ENCODE measurements at places on chromosomes 7 and 10.

DNA sequence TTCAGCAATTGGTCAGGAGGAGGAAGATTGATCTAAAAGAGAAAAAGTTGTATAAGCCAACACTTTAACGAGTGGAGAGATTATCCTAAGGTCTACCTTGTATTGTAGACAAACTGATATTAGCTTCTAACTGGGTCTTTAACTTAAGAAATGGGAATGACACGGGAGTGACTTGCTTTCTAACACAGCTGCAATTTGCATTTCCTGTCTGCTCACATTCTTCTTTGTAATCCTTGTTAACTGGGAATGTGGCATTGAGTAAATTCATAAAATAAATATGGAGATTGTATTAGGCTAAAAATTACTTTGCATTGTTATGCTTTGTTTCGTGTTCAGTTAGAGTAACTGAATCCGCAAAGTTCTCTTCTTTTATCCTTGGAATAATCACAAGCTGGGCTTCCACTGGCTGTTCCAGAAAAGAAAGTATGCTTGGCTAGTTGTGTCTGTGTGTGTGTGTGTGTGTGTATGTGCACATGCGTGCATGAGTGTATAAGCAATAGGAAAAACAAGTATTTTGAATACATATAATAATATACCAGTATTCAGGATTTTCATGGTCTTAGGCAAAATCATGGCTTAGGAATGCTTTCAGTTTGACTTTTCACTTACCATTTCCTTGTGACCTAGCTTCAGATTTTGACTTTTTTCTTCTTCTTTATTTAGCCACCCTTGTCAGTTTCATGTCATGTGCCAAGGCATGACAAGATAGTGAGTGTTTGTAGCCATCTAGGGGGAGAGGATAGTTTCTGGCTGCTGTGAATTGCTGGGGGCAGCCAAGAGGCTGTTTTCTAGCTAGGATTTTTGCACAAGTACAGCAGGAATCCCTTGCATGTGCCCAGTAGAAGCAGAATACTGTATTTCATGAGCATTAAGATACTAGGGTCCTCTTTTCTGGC lies 54.5 kb upstream of the FZD8 start:
- no peak for DNase-seq

DNA sequence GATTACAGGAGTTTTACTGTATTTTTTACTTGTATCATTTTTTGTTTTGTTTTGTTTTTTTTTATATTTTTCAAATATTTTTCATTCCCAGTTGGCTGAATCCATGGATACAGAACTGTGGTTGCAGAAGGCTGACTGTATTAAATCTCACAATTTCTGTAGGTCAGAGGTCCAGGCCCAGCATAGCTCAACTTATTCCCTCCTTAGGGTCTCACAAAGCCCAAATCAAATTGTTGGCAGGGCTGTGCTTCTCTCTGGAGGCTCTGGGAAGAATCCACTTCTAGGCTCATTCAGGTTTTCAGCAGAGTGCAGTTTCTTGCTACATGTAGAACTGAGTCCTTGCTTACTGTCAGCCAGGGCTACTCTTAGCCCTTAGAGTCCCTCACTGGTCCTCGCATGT lies 22.6 kb downstream of the TSPAN14 start:
- no peak for DNase-seq

DNA sequence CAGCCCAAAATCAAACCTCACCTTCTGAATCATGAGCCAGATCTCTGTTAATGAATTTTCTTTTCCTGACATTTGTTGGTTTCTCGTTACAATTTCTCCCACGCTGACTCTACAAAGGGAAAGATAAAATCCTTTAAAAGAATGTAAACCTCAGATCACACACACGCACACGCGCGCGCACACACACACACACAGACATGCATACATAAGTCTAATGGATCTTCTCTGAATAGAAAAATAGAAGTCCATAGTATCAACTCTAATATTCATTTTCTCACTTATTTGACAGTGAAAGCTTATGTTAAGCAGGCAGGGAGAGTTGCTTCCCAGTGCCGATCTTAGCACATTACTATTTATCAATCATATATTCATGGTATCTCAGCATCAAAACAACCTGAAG lies 1.4 kb downstream of the ETV1 start:
- DNase-seq, result no peak

GRCh38 chr10:69362471-69362954 lies 54.2 kb downstream of the TACR2 start:
- DNase-seq, result peak; percentile 61

- no peak for DNase-seq
These were observed 7.9 kb upstream of the EMX2 start for GRCh38 chr10:117534321-117535297.

DNA sequence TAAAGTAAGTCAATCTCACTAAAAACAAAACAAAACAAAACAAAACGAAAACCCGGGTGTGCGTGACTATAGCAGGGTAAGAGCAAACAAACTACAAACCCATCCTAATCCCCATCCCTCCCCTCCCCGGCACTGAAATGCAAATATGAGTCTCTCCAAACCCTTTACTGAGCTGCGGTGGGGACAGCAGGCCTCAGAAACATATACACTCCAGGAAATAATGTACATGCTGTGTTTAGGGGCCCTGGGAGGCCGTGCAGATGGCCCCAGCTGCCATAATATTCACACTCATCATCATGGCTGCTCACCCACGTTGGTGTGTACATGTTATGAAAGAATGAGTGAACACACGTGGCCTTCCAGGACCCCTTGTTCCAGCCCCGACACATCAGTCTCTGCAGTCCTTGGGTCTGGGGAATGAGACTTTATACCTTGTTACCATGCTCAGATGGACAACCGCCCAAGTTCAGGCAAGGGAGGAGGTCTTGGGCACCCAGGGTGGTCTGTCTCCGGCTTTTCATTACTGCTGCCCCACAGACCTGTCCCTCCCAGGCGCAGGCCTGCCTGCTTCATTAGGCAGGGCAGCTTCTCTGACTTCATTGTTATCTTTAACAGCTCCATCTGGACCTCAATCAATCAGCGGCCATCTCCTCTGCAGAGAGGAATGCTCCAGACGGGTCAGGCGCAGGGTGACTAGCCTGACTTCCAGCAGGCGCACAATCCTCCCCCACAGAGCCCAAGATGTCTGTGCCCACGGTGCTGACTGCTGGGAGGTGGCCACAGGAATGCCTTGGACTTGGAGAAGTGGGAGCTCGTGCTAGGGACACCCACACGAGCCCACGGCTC lies 20.6 kb downstream of the HSPA12A start:
- peak; percentile 58 for DNase-seq

GRCh38 chr10:43957267-43958070 lies 308.8 kb upstream of the ZNF32 start:
- no peak for DNase-seq

DNA sequence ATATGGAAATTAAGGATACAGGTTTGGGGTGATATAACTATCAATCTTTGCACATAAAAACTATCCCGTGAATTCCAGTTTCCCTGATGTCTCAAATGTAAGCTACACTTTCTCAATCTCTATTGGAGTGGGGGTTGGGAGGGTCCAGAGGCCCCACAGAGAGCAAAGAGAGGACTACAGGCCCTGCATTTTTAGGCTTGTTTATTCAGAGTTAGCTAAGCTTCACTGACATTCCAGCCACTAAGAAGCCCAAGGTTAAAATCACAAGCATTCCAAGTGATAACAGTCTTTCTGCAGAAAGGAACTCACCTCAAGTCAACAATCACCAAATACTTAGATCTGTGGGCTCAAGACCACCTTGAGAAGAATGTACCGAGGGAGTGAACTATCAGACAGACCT lies 31.6 kb upstream of the LAMB1 start:
- DNase-seq, result peak; percentile 13

DNA sequence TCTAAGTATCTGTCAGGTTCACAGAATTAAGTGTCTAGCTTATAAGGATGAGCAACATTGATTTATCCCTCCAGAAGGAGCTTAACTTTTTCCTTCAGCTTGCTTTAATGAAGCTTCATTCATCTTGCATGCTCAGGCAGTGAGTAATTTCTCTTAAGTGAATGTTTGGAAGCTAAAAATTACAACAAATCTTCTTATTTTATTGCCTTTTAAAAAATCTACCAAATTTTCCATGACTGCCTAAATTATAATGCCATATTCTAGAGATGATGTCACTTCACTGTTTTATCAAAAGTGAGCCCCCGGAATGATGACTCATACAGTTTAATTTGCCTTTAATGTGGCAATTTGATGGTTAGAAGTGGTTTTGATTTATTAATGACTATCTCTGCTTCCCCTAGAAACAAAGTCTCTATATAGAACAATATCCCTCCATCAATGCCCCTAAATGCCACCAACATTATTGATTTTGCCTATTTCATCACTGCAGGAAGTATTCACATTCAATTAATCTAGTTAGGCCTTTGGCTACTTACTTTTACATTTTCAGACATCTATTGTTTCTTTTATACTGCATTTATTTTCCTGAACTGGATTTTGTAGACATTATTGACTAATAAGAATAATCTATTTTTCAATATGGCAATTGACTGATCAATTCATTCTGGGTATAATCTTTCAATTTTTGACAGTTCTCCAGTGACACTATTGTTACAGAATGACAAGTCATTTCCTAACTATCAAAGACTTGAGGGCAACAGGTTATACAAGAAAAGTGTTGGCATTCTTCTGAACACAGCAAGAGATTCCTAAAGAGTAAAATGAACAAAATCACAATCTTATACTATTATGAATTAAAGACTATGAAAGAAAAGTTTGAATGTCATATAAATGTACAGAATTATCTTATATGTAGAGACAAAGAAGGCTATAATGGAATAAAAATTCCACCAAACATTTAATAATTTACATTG lies 139.3 kb upstream of the ODAD2 start:
- DNase-seq, result peak; percentile 61

DNA sequence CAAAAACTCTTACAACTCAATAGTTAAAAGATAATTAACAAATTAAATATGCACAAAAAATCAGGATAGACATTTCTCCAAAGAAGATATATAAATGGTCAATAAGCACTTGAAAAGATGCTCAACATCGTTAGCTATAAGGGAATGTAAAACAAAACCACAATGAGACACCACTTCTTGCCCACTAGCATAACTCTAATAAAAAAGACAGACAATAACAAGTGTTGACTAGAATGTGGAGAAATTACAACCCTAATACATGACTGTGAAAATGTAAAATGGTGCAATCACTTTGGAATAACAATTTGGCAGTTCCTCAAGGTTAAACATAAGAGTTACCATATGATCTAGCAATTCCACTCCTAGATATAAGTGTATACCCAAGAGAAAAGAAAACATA lies 74.3 kb upstream of the PCGF5 start:
- no peak for DNase-seq

- DNase-seq, result peak; percentile 8
These were observed 95.3 kb upstream of the CARD11 start for GRCh38 chr7:3138997-3139396.

DNA sequence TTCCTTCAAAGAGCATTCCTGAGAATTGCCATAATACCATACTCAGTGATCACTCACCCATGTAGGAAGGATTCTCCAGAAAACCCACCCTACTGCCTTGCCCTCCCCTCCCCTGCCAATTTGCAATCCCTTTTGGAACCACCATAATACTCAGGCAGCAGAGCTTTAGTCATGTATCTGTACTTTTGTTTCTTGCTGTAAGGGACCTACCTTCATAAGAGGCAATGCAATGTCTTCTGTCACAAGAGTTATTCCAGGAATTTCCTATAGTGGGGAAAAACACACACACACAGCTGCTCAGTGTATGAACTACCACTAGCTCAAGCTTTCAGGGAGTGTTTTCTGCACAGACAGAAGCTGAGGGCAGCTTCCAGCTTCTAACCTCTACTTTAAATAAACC lies 67.0 kb downstream of the GSAP start:
- DNase-seq, result peak; percentile 17

DNA sequence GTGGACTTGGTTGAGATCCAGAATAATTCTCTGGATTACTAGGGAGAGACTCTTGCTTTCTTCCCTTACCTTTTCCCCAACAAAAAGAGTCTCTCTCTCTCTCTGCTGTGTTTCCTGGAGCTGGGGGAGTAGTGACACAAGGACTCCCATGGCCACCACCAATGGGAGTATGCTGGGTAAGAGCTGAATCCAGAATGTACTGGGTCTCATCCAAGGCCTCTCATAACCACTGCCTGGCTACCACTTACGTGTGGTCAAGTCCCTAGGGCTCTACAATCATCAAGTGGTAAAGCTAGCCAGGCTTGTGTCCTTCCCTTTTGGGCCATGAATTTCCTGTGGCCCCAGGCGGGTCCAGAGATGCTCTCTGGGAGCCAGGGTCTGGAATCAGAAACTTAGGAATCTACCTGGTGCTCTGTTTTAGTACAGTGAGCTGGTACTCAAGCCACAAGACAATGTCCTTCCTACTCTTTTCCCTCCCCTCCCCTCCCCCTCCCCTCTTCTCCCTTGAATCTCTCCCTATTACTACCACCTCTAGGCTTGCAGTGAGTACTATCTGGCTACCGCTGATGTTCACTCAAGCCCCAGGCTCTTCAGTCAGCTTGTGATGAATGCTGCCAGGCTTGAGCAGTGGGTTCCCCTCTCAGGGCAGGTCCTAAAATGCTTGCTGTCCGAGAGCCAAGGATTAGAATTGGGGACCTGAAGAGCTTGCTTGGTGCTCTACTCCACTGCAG lies 196.6 kb downstream of the BBS9 start:
- DNase-seq, result no peak

- no peak for DNase-seq
These were observed 222.6 kb downstream of the HTR7 start for GRCh38 chr10:90635111-90635765.

DNA sequence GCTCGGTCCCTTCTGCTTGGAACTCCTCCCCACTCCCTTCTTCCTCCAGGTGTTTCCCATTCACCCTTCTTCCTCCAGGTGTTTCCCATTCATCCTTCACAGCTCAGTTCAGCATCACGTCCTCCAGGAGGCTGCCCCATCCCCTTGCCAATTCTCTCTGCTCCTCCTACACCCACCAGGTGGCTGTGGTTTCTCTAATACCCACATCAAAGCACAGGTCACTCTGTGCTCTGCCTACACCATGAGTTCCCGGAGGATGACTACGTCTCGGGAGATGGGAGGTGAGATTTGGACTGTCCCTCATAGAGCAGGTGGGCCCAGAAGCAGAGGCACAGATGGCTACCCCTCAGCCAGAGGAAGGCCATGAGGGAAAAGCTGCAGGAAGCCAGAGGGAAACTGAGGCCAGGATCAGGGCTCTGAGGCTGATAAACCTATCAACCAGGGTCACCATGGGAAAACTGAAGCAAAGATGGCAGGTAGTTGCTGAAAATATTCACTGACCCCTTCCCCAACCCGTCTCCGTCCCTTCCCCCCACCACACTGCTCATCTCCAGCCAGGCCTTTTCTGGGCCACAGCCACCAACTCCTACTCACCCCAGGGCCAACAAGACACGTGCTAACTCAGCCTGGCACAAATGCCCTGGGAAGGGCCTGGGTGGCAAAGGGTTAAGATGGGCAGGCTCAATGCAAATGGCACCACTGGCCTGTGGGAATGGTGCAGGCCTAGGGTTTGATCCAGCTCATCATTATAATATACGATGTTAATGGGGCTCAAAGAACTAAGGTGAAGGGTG lies 56.6 kb upstream of the CPXM2 start:
- no peak for DNase-seq

DNA sequence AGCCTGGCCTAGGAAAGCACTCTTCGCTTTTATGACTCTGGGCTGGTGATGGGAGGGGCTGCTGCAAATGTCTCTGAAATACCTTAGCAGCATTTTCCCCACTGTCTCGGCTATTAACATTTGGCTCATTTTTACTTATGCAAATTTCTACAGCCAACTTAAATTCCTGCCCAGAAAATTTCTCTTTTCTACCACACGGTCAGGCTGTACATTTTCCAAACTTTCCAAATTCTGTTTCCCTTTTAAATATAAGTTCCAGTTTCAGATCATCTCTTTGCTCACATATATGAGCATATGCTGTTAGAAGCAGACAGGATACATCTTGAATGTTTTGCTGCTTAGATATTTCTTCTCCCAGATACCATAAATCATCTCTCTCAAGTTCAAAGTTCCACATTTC lies 332.3 kb downstream of the ADK start:
- no peak for DNase-seq

Measured in fibroblast of skin of back (primary cell).